ENCODE measurements at places on chromosomes 3 and 15.

DNA sequence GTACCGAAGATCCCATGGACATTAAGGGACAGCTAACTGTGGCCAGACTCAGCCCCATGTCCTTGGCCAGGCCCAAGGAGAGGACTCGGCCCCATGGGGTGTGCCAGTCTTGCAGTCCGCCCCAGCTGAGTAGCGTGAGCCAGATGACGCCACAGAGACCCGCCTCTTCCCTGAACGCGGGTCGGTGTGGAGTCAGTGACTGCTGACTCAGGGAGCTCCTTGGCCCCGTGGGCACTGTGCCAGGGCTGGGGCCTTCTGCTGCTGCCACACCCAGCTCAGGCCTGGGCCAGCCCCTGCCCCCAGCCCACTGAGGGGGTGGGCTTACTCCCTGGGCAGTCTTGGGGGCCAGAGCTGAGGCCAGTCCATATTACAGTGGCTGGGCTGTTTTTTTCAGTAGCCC is 52.8 kb downstream of the PLXNA1 start:
- H3K36me3 ChIP-seq: peaks cover 31% of the 10 kb centered on the region
- ATAC-seq: no peak
- no peak overlapping the region for H3K4me3 ChIP-seq
- no peak overlapping the region for H3K27ac ChIP-seq

DNA sequence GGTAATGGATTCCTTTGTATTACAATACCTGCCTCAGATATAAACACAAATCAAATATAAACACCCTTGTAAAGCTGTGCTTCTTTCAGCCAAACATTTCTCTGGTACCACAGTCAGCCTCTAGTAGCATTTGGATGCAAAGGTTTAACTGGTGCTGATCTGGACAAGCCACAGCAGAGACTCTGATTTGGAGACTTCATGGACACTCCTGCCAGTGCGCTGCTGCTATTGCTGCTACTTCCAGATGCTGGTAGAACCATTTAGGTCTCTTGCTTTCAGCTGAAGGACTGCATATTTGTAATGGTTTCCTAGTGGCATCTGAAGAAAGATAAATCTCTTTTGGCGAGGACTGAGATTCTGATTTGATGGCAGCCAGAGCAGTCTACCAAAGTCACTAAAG is 36.9 kb downstream of the NCK1 start:
- ATAC-seq: no peak
- H3K27me3 ChIP-seq: no peaks in the 10 kb centered on the region
- peaks cover 67% of the 10 kb centered on the region for H3K4me1 ChIP-seq
- no peak overlapping the region for H3K4me3 ChIP-seq
- no peak overlapping the region for H3K27ac ChIP-seq
- H3K36me3 ChIP-seq: peaks cover 39% of the 10 kb centered on the region

GRCh38 chr3:108013141-108014055 is 77.4 kb downstream of the CD47 start:
- no peak overlapping the region for H3K27ac ChIP-seq
- H3K4me3 ChIP-seq: no peak overlapping the region
- no peak for ATAC-seq
- H3K4me1 ChIP-seq: peaks cover 20% of the 10 kb centered on the region

- no peak for ATAC-seq
- peak overlapping the region; percentile 47 for H3K4me3 ChIP-seq
- H3K27ac ChIP-seq: peak overlapping the region; percentile 86
- H3K36me3 ChIP-seq: peaks cover under 1% of the 10 kb centered on the region
Measured at GRCh38 chr3:178966299-178967176, 105.1 kb downstream of the ZMAT3 start.

- no peak overlapping the region for H3K27ac ChIP-seq
- no peak overlapping the region for H3K4me3 ChIP-seq
- H3K36me3 ChIP-seq: no peaks in the 10 kb centered on the region
- H3K27me3 ChIP-seq: no peaks in the 10 kb centered on the region
Measured at GRCh38 chr15:32967521-32967920, 227.0 kb downstream of the FMN1 start.

DNA sequence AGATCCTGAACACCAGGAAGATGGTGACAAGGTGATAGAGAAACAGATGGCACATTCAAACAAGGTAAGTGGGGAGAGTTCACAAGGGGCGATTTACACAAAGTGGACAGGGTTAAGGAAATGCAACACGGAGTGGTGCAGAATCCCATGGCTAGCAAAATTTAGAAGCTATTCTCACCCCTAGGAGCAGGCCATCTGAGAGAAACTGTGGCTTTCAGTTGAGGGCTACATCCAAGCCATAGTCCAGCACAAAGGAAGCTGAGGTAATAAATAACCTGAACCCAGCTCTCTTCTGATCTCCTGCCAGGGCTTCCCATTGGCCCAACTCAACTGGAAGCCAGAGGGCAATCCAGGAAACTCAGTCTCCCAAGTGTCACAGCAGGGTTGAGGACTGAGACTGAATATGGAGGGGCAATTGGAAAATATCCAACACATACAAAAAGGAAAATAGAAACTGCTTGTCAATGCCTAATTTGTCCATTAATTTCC is 1.2 kb upstream of the ZNF445 start:
- no peaks in the 10 kb centered on the region for H3K27me3 ChIP-seq
- ATAC-seq: no peak
- H3K27ac ChIP-seq: no peak overlapping the region
- H3K4me3 ChIP-seq: no peak overlapping the region
- H3K4me1 ChIP-seq: peaks cover 24% of the 10 kb centered on the region

DNA sequence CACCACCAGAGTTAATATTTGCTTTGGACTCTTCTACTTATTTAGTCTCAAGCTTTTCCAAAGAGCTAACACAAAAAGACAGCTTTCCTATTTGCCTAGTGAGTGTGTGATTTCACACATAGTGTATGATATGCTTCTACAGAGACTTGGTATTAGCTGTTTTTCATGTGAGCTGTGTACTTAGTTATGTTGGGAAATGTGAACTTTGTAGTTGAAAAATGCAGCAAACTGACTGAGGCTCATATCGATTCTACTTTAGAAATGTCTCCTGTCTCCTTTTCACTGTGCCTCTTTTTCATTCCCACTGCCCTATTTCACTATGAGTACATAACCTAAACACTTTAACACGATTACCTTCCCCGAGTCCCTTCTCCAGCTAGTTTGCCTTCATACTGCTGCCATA is 136.5 kb downstream of the ALCAM start:
- H3K4me3 ChIP-seq: no peak overlapping the region
- H3K4me1 ChIP-seq: peaks cover 22% of the 10 kb centered on the region
- no peaks in the 10 kb centered on the region for H3K27me3 ChIP-seq
- H3K27ac ChIP-seq: no peak overlapping the region
- ATAC-seq: no peak
- H3K36me3 ChIP-seq: peaks cover 17% of the 10 kb centered on the region

GRCh38 chr3:8767667-8768363 is 1.6 kb downstream of the OXTR start:
- no peak overlapping the region for H3K27ac ChIP-seq
- no peaks in the 10 kb centered on the region for H3K36me3 ChIP-seq
- no peak for ATAC-seq
- peaks cover 62% of the 10 kb centered on the region for H3K27me3 ChIP-seq
- peaks cover 15% of the 10 kb centered on the region for H3K4me1 ChIP-seq

GRCh38 chr3:194121891-194122631 is 13.9 kb upstream of the HES1 start:
- peaks cover 4% of the 10 kb centered on the region for H3K27me3 ChIP-seq
- no peak overlapping the region for H3K27ac ChIP-seq
- H3K4me1 ChIP-seq: peaks cover 22% of the 10 kb centered on the region
- no peaks in the 10 kb centered on the region for H3K36me3 ChIP-seq
- ATAC-seq: no peak
- H3K4me3 ChIP-seq: no peak overlapping the region

GRCh38 chr3:195021692-195022091 is 249.3 kb downstream of the XXYLT1 start:
- H3K27me3 ChIP-seq: peaks cover 12% of the 10 kb centered on the region
- H3K27ac ChIP-seq: no peak overlapping the region
- H3K4me1 ChIP-seq: peaks cover 8% of the 10 kb centered on the region
- no peaks in the 10 kb centered on the region for H3K36me3 ChIP-seq

DNA sequence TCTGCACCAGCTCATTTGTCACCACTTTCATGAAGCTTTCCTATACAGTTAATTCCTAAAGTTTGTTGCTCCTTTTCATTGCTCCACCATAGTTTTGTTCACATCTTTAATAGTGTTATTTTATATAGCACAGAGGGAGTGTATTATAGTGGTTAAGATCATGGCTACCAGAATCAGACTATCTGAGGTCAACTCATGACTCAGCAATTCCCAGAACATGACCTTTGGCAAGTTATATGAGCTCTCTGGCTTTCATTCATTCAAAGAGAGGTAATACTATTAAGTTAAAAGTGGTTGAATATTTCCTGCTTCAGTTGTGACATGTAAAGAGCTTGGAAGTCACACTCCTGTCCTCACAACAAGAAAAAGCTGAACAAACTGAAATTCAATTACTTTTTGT is 1073.5 kb downstream of the NAALADL2 start:
- no peaks in the 10 kb centered on the region for H3K36me3 ChIP-seq
- H3K4me3 ChIP-seq: no peak overlapping the region
- ATAC-seq: no peak
- no peaks in the 10 kb centered on the region for H3K27me3 ChIP-seq

- no peaks in the 10 kb centered on the region for H3K4me1 ChIP-seq
- no peak overlapping the region for H3K27ac ChIP-seq
- no peak overlapping the region for H3K4me3 ChIP-seq
- no peak for ATAC-seq
Measured at GRCh38 chr15:57427367-57427821, 51.1 kb downstream of the CGNL1 start.

GRCh38 chr15:59340325-59340724 is 32.3 kb downstream of the MYO1E start:
- H3K27ac ChIP-seq: no peak overlapping the region
- H3K27me3 ChIP-seq: no peaks in the 10 kb centered on the region
- H3K4me3 ChIP-seq: no peak overlapping the region
- peaks cover 35% of the 10 kb centered on the region for H3K36me3 ChIP-seq

DNA sequence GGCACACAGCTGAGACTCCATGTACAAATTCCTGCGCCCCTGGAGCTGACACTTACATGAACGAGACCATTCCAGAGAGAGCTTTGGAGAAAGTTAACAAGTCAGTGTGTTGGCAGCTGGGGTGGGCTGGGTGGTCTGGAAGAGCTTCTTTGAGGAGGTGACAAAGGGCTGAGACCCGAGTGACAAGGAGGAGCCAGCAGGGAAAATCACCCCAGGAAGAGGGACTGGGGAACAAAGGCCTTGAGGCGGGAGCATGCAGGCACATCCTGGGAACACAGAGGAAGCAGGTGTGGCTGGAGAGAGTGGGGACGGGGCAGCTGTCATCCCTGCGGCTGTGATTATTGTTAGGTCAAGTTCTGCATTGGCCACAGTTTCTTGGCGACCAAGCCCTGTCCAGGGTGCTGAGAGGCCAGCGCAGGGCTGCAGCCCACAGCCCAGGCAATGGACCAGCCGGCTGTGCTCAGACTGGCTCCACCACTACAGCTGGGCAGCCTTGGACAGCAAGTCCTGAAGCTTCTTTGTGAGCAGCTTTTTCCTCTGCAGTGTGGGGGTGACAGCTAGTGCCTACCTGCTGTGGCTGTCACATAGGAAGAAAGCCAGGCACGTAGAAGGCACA is 34.2 kb upstream of the PRR23E start:
- H3K4me3 ChIP-seq: no peak overlapping the region
- H3K27me3 ChIP-seq: no peaks in the 10 kb centered on the region
- H3K4me1 ChIP-seq: no peaks in the 10 kb centered on the region
- H3K27ac ChIP-seq: no peak overlapping the region
- no peak for ATAC-seq
- no peaks in the 10 kb centered on the region for H3K36me3 ChIP-seq

GRCh38 chr3:192186498-192186897 is 540.8 kb downstream of the FGF12 start:
- no peak overlapping the region for H3K4me3 ChIP-seq
- ATAC-seq: no peak
- no peaks in the 10 kb centered on the region for H3K36me3 ChIP-seq

DNA sequence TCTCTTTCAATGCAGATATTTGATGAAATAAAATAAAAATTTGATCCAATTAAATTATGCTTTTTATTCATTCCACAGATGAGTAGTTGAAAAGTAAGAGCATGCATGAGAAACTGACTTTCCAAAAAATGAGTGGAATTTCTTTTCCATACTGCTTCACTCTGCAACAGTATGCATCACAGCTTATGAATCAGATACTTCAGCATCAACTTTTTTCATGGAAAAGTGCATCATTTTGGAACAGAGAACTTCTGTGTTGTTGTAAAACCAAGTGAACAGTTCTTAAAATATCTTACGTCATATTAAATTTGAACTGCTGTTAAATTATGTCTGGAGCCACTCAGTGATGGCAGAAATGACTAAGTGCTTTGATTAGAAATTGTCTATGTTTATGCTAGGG is 16.7 kb upstream of the SLC7A14 start:
- no peak overlapping the region for H3K27ac ChIP-seq
- H3K4me1 ChIP-seq: no peaks in the 10 kb centered on the region
- no peak overlapping the region for H3K4me3 ChIP-seq
- no peak for ATAC-seq

DNA sequence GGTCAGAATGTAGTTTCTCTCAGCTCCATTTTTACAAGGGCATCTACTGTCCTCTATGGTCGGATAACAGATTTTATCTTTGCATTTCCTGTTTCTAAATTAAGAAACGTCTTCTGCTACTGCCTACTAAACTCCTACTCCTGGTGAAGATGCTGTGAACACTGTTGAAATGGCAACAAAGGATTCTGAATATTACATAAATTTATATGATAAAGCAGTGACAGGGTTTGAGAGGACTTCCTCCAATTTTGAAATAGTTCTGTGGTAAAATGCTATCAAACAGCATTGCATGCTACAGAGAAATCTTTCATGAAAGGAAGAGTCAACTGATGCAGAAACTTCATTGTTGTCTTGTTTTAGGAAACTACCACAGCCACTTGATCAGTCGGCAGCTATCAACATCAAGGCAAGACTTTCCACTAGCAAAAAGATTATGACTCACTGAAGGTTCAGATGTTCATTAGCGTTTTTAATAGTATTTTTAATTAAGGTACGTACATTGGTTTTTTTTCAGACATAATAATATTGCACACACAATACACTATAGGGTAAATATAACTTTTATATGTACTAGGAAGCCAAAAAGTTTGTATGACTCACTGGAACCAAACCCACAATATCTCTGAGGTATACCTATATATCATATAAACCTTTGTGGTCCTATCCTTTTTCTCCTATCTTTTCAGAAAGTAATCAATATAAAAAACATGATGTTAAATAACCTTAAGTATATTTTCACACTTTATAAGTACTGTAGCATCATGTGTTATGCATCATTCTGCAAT is 156.1 kb downstream of the STAG1 start:
- no peak overlapping the region for H3K4me3 ChIP-seq
- peaks cover 41% of the 10 kb centered on the region for H3K36me3 ChIP-seq
- H3K27ac ChIP-seq: no peak overlapping the region
- H3K27me3 ChIP-seq: no peaks in the 10 kb centered on the region

All from stimulated activated memory B cell treated with anti-CD40 and anti-IgM and Interleukin-4, amounts not matched to agents 10 μg/mL and 1 μg/mL and 100 μg/mL, for 72 hours (primary cell).